ENCODE measurements at places on chromosomes 7 and 10.
A peak's percentile ranks its signal among the peaks of the same experiment; 100 is the strongest.

DNA sequence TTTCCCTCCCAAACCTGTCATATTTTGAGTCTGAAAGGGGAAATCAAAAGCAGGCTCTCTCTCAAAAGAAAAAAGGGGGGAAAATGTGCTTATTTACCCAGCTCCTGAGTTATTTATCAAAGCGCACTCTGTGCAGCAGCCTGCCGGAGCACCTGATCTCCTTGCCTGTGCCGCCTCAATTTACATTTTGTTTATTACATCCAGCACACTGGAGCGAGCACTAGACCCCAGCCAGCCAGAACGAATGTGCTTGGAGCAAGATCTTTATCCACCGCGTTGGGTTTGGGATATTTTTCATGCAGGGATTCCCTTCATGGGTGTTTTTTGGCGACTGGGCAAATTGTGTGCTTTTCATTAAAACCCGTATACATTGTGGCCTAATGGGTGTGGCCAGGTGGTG lies 161.9 kb upstream of the INSYN2A start:
- DNase-seq: no peak

GRCh38 chr7:1123715-1124114 lies 35.8 kb downstream of the GPER1 start:
- peak; percentile 68 for DNase-seq

- DNase-seq: peak; percentile 31
These were observed 703.5 kb upstream of the SEMA3D start for GRCh38 chr7:85890244-85890811.

GRCh38 chr7:146414937-146415336 lies 298.3 kb downstream of the CNTNAP2 start:
- DNase-seq: no peak

DNA sequence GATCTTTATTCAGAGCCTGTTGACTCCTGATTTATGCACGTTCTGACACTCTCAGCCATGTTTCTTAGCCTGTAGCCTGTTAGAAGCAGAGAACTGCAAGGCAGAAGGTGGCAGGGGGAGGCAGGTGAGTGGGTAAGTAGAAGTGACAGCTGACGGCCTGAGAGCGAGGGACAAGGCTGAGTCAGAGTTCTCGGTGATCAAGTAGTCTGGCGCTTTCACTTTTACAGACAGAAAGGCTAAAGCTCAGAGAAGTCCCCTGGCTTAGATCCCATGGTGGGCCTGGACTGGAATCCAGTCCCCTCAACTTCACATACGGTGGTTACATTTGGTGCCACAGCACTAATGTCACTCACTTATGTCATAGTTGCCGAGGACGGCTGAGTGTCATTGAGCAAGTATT lies 139.0 kb downstream of the TACC2 start:
- DNase-seq: no peak

DNA sequence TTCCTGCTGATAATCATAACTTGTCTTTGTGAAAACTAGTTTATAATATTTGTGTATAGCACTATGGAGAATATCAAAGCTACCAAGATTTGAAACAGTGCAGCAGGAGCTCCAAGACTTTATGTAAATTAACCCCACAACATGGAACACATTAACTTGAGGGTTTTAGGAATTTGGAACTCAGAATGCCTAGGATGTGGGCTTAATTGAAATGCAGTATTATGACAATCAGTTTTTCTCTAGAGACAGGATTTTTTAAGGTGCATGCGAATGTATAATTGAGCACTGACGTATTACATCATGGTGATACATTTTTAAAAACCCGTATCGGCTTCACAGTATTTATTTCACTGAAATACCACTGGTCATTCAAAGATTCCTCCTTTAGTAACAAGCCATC lies 313.1 kb upstream of the DGKB start:
- peak; percentile 17 for DNase-seq

DNA sequence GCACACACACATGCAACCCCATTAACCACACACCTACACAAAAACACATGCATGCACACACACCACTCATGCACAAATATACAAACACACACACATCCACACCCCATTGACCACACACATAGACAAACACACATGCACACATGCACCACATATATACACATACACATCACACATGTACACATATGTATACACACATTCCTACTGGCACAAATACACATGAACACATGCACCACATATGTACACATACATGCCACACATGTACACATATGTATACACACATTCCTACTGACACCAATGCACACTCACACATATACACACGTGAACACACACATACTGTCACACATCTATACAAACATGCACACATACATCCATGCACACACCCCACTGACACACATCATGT lies 212.5 kb upstream of the PPP2R2D start:
- DNase-seq: no peak

DNA sequence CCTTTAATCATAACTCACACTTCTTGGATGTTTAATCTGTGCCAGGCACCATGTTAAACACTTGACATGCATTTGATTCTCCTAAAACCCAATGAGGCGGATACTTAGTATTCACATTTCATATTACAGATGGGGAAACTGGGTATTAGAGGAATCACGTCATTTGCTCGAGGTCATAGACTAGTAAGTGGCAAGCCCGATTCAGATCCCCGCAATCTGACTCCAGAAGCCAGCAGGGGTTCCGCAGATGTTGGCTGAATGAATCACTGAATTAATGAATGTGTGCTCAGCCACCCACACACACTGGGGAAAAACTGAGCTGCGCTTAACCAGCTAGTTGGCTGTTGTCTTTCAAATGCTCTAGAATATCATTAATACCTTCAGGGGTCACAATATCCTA lies 22.5 kb upstream of the ENO4 start:
- peak; percentile 33 for DNase-seq

DNA sequence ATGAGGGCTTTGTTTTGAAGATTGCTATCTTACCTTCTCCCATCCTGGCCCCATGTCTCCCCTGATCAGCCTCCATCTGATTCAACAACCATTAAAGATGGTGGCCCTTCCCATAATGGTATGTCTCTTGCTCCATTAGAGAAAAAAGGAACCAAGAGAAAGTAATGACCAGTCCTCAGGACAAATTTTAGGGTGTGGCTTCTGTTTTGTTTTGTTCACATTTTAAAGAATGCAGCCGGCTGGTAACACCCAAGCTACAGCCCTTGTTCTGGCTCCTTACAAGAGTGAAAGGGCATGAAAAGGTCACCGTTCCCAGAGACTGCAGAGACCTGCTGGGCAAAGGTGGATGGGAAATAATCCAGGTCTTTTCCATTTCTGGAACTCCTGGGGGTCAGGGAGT lies 287.9 kb upstream of the NEBL start:
- DNase-seq: no peak

- no peak for DNase-seq
These were observed 343.7 kb downstream of the GRID1 start for GRCh38 chr10:86022906-86023305.

DNA sequence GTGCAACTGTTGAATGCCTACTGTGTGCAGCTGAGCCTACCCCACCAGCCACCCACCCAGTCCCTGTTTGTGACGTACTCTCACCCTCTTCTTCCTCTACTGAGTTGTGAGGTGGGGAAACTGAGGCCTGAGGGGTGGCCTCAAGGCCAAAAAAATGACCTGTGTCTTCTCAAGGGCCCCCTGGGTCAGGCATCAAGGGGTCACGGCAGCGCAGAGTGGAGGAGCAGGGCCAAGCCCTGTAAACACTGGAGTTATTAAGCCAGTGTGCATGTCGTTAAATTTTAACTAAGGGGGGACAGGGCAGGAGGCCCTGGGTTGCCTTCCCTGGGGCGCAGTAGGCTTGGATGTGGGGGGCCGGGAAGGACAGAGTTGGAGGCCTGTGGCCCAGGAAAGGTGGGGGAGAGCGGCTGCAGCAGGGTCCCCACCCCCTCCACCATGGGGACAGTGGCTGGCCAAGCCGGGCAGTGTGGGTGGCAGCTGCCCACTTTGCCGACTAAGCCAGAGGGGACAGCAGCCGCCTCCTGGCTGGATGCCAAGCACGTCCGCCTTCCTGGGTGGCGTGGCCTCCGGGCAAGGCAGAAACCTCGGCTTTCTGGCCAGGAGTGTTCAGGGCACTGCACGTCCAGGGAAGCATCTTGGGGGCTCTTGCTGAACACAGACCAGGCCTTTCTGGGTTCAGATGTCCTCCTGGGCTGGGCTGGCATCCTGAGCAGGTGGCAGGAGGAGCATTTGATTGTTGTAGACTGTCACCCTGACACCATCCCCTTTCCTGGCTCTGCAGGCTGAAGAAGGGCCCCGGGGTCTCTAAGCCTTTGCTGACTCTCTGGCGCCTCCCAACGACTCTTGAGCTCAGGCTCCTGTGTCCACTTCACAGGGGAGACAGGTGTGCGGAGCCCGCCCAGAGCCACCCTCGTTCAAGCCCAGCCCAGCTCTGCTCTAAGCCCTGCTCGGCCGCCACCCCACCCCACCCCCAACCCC lies 1.9 kb downstream of the SLC29A4 start:
- DNase-seq: no peak

DNA sequence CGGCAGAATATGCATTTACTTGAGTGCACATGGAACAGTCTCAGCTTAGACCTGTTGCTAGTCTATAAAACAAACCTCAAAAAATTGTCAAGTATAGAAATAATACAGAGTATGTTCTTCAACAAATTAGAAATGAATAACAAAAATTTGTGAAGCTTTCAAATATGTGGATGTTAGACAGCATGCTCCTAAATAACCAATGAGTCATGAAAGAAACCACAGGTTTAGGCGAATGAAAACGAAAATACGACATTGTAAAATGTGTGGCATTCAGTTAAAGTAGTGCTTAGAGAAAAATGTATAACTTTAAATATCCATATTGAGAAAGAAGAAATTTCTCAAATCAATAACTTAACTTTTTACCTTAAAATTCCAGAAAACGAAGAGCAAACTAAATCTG lies 760.0 kb upstream of the SORCS1 start:
- peak; percentile 3 for DNase-seq

DNA sequence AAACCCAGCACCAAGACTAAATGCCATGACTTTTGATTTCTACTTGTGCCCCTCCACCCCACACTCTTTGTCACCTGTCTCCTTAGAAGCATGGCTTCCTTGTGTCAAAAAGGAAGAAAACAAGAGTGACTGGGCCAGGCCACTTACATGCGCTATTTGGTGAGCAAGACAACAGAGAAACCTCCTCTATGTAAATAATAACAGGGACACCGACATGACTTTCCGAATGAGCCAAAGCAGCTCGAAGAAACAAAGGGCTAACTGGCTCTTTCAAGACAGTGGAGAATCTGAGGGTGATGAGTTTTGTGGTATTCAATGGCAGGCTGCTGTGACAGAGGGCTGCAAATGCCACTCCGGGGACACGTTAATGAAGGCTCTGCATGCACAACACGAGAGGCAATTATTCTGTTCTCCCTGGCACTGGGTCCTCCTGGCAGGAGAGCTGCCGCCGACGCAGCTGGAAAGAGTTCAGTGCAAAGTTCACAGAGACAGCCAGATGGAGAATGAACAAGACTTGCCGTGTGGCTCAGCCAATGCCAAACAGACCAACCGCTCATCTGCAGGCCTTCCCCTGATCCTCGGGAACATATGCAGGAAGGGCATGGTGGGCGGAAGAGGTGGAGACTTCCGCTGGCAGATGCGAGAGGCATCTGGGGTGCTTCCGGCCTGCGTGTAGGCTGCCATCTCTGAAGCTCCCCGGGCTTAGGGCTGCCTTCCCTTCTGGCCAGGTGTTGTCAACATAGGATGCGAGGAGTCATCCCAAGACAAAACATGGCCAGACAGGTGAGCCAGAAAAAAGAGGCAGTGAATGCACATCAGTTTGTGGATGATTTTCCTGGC lies 59.1 kb upstream of the SMNDC1 start:
- no peak for DNase-seq

- DNase-seq: no peak
These were observed 190.9 kb upstream of the PITRM1 start for GRCh38 chr10:3363311-3364045.

GRCh38 chr10:12405342-12406320 lies 56.3 kb downstream of the CAMK1D start:
- DNase-seq: no peak

- no peak for DNase-seq
These were observed 189.4 kb downstream of the FANK1 start for GRCh38 chr10:126085806-126086205.

GRCh38 chr7:2484868-2485267 lies 8.7 kb upstream of the GRIFIN start:
- DNase-seq: no peak

DNA sequence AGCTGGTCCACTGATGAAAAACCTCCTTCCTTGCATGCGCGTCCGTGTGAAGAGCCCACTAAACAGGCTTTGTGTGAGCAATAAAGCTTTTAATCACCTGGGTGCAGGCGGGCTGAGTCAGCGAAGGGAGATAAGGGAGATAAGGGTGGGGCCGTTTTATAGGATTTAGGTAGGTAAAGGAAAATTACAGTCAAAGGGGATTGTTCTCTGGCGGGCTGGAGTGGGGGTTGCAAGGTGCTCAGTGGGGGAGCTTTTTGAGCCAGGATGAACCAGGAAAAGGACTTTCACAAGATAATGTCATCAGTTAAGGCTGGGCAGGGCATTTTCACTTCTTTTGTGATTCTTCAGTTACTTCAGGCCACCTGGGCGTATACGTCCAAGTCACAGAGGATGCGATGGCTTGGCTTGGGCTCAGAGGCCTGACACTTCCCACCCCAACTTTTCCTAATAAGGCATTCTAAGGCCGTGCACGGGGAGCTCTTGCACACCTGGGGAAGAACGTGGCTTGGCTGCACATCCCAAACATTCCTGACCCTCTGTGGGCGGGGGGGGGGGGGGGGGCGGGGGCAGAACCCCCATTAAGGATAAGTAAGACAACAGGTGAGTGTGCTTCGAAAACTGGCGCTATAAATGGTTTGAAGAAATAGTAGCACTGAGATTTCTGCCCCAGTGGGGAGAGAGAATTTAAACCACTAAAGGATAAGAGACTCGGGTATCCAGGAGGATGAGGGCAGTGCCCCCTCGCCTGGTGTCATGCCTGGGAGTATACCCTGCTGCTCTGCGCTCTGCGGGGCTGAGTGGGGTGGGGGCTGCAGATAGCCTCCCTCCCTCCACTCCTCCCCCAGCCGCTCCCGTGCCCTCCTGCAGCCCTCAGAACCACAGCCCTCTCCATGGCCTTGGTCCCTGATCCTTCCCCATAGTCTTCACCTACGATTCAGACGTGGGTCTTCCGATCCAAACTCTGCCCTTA lies 217.6 kb downstream of the MLLT10 start:
- DNase-seq: no peak

Measured in fibroblast of skin of back (primary cell).